ENCODE measurements at places on chromosomes 3 and 15. TPM values are rescaled to one million over a fixed set of nuclear protein-coding genes. Genes with fewer than 3 reads are reported as not detected.

Gene OR5K3
- total RNA-seq, result not detected

GRCh38 chr3:112761062-112761638, 85.5 kb downstream of the CD200R1L start:
- no peaks in the 10 kb centered on the region for H3K27me3 ChIP-seq
- H3K27ac ChIP-seq, result no peak overlapping the region
- H3K4me3 ChIP-seq, result no peak overlapping the region
- H3K4me1 ChIP-seq, result no peaks in the 10 kb centered on the region

DNA sequence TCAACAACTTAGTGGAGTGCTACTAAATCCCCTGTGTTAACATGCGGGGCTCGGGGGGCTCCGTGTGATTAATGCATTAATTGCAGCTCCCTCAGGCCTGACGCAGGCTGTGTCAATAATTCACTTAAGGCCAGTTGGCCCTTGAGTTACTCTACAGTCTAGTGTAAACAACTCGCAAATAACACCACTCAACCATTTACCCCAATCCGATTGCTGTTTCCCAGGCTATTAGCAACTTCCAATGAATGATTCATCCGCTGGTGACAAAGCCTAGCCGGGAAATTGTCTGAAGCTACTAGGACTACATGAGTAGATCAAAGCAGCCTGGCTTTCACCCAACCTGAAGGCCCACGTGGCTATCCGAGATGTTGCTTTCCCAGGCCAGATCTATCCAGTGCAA, 121.3 kb upstream of the SOX14 start:
- H3K4me3 ChIP-seq, result no peak overlapping the region
- no peaks in the 10 kb centered on the region for H3K36me3 ChIP-seq
- H3K27me3 ChIP-seq, result peaks cover 6% of the 10 kb centered on the region
- H3K27ac ChIP-seq, result no peak overlapping the region
- DNase-seq, result no peak

DNA sequence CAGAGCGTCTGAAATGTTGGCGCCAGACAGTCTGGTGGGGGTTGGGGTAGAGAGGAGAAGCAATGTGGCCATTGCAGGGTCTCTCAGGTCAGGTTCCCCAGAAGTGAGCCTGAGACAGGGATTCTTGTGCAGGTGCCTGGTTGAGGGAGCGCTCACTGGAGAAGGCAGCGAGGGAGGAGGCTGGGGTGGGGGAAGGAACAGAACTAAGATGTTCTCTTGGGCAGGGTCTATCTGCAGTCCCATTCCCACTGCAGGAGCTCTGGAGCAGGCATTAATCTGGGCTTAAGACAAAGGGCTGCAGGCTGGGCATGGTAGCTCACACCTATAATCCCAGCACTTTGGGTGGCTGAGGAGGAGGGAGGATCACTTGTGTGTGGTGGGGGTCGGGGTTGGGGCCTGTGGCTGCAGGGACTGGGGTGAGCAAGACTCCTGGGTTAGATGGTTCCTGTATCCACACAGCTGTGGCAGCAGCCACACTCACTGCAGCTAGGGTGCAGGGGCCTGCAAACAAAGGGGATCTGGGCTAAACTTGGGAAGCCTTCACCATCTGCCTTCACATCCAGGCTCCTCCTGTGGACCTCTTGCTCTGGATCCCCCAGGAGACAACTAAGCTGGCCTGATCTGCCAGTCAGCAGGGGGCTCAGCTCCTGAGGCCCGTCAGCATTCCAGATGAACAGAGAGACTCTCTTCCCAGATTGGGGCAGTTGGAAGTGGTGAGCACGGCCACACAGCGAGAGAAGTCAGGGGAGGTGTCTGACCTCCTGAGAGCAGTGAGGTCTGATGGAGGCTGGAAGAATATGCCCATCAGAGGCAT, 172.5 kb downstream of the ABHD5 start:
- DNase-seq, result no peak
- no peak overlapping the region for H3K4me3 ChIP-seq
- H3K27me3 ChIP-seq, result peaks cover 11% of the 10 kb centered on the region
- no peaks in the 10 kb centered on the region for H3K36me3 ChIP-seq
- no peaks in the 10 kb centered on the region for H3K4me1 ChIP-seq

GRCh38 chr3:143775459-143775858, 72.8 kb downstream of the SLC9A9 start:
- no peak overlapping the region for H3K27ac ChIP-seq
- 0 out of 2 replicates have a peak, but pooled peaks cover 5% of the 10 kb centered on the region for H3K27me3 ChIP-seq
- peak; percentile 21 for DNase-seq
- H3K36me3 ChIP-seq, result no peaks in the 10 kb centered on the region
- no peak overlapping the region for H3K4me3 ChIP-seq

GRCh38 chr3:31968927-31969418, 12.1 kb downstream of the OSBPL10 start:
- peaks cover 44% of the 10 kb centered on the region for H3K4me1 ChIP-seq
- no peaks in the 10 kb centered on the region for H3K36me3 ChIP-seq
- peak; percentile 86 for DNase-seq
- peak overlapping the region; percentile 46 for H3K27ac ChIP-seq

- no peaks in the 10 kb centered on the region for H3K36me3 ChIP-seq
- H3K4me1 ChIP-seq, result no peaks in the 10 kb centered on the region
- no peak overlapping the region for H3K27ac ChIP-seq
These were observed 144.6 kb downstream of the MCTP2 start for GRCh38 chr15:94375997-94376396.

Gene TTLL13
- 1.0 TPM for total RNA-seq

Gene ZNF639
- total RNA-seq, result 47.5 TPM

Gene SRPRB
- 61.0 TPM for total RNA-seq

GRCh38 chr3:157159037-157159761, 748 bp downstream of the CCNL1 start:
- peaks cover 21% of the 10 kb centered on the region for H3K4me1 ChIP-seq
- H3K36me3 ChIP-seq, result peaks cover 44% of the 10 kb centered on the region
- H3K27ac ChIP-seq, result peak overlapping the region; percentile 80
- no peak for DNase-seq
- no peaks in the 10 kb centered on the region for H3K27me3 ChIP-seq
- peak overlapping the region; percentile 88 for H3K4me3 ChIP-seq

DNA sequence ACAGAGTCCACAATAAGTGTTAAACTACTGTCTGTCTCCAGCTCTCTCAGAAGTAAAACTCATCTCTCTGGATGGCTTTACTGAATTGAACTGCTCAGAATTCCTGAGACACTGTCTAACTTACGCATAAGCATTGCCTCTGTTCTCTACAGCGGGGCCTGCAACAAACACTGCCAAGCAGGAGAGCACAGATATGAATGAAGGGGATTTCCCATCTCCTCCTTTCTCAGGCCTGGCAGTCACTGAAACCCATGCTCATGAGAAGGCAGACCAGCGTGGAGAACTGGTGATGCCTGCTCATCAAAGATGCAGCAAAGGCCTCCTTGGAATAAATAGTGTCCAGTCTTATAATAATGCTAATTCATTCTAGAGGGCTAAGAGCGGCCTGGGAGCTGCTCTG, 10.3 kb downstream of the RASGRP1 start:
- H3K27ac ChIP-seq, result no peak overlapping the region
- H3K4me3 ChIP-seq, result no peak overlapping the region
- no peaks in the 10 kb centered on the region for H3K4me1 ChIP-seq
- DNase-seq, result no peak
- 0 out of 2 replicates have a peak, but pooled peaks cover 10% of the 10 kb centered on the region for H3K27me3 ChIP-seq
- H3K36me3 ChIP-seq, result no peaks in the 10 kb centered on the region

DNA sequence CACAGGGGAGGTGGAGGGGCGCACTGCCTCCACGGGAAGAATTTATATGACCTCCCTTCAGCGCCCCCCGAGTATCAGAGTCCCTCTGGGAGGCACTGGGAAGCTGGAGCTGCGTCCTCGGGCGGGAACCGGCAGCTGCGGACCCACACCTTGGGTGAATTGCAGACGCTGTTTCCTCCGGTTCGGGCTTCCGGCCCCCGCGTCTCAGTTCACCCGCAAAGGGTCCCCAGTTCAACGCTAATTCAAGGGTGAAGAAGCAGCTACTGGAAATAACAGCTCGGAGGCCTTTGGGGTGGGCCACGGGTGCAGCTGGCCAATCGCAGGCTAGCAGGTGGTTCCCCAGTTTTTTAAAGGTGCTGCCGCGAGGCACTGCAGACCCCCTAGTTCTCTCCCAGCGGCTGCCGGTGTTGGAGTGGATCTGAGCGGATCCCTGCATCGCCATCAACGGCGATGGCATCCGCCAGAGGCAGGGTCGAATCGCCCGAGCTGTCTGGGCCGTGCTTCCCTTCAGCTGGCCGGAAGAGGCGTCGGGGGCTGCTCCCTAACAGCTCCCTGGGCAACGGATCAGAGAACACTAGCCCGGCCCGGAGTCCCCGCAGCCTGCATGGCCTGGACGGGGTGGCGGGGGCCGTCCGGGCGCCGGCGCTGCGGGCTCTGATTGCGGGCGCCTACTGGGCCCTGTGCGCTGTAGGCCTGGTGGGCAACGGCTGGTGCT, 19.4 kb upstream of the ADAMTS7 start:
- H3K27ac ChIP-seq, result no peak overlapping the region
- DNase-seq, result no peak
- H3K36me3 ChIP-seq, result no peaks in the 10 kb centered on the region
- no peak overlapping the region for H3K4me3 ChIP-seq
- H3K27me3 ChIP-seq, result peaks cover 4% of the 10 kb centered on the region
- H3K4me1 ChIP-seq, result no peaks in the 10 kb centered on the region

Gene GPR171
- not detected for total RNA-seq

Gene ATP13A5
- total RNA-seq, result not detected

Gene ZNF717
- 0.12 TPM for total RNA-seq

Gene SYNPR
- total RNA-seq, result not detected

- DNase-seq, result no peak
- H3K4me3 ChIP-seq, result no peak overlapping the region
- no peaks in the 10 kb centered on the region for H3K4me1 ChIP-seq
- H3K27me3 ChIP-seq, result no peaks in the 10 kb centered on the region
These were observed 84.1 kb downstream of the CHL1 start for GRCh38 chr3:280681-281080.

Gene LXN
- not detected for total RNA-seq

DNA sequence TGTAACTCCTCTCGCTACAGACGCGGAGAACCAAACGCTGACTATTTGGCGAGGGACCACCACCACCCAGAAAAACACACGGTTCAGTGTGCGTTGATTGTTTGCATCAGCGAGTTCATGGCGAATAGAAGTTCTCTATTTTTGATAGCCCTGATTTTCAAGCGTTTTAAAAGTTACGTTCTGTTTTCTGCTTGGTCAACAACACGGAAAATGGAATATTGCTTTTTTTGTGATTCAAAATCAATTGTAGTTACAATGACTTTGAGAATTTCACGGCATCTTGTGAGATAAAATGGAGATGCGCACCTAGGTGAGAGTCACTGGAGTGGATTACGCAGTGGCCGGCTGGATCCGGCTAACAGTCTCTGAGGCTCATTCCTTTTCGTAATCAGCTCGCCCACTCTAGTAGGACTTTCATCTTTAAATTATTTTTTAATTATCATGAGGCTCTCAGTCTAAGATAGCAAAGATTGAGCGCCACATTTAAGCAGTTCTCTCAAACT, 54.8 kb downstream of the CCDC54 start:
- H3K4me1 ChIP-seq, result peaks cover 5% of the 10 kb centered on the region
- H3K27ac ChIP-seq, result peak overlapping the region; percentile 73
- H3K27me3 ChIP-seq, result no peaks in the 10 kb centered on the region

Gene CCRL2
- not detected for total RNA-seq

DNA sequence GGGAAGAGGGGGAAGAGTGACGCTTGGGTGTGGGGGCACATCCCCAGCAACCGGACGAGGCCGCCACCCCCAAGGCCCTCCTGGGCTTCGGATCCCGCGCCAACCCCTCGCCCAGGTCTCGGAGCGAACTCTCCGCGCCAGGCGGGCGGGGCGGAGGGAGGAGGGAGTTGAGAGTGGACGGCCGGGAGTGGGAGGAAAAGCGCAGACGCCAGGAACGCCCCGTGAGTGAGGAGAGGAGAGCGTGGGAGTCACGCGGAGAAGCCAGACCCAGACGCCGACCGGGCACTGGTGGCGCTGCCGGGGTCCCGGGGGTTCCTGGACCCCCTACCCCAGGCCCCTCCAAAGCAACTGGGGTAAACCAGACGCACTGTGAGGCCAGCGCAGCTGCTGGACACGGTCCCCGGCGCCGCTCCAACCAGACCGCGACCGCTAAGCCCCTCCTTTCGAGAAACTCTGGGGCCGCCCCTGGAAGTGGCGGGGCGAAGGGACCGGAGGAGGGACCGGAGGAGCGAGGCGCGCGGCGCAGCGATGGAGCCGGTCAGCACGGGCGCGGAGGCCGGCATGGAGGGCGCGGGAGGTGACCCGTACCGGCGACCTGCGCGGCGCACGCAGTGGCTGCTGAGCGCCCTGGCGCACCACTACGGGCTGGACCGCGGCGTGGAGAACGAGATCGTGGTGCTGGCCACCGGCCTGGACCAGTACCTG, at the start of gene EFCC1:
Gene EFCC1 (plus strand): TSS at position 204 of the 705 bp plus-strand sequence. CDS start 325 bp downstream, at position 529.
- DNase-seq, result no peak
- H3K4me3 ChIP-seq, result no peak within 1 kb of the TSS
- no peak within 1 kb of the TSS for H3K27ac ChIP-seq

- no peaks in the 10 kb centered on the region for H3K4me1 ChIP-seq
- DNase-seq, result no peak
- H3K4me3 ChIP-seq, result no peak overlapping the region
- no peaks in the 10 kb centered on the region for H3K27me3 ChIP-seq
- peaks cover 15% of the 10 kb centered on the region for H3K36me3 ChIP-seq
These were observed 1.9 kb upstream of the ADPGK start for GRCh38 chr15:72785432-72785831.

DNA sequence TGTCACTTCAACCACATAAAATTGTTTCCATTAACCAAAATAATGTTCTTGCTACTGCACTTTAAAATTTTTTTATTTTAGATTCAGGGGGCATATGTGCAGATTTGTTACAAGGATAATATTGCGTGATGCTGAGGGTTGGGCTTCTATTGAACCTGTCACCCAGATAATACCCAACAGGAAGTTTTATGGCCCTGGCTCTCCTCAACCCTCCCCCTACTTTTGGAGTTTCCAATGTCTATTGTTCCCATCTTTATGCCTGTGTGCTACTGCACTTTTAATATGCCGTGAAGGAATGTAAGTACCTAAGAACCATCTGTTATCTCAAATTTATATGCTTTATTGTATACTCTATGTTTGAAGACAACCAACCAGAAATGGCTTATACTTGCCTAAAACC, 42.0 kb upstream of the IMPG2 start:
- no peaks in the 10 kb centered on the region for H3K36me3 ChIP-seq
- DNase-seq, result no peak
- no peak overlapping the region for H3K4me3 ChIP-seq

- no peak overlapping the region for H3K4me3 ChIP-seq
- H3K36me3 ChIP-seq, result no peaks in the 10 kb centered on the region
- H3K4me1 ChIP-seq, result peaks cover 39% of the 10 kb centered on the region
- H3K27me3 ChIP-seq, result no peaks in the 10 kb centered on the region
These were observed 3.6 kb downstream of the CHDH start for GRCh38 chr3:53842436-53843194.

Measured in HCT116 (cell line).